COLO829 (cell line): ENCODE measurements at places on chromosomes 12 and 14.

DNA sequence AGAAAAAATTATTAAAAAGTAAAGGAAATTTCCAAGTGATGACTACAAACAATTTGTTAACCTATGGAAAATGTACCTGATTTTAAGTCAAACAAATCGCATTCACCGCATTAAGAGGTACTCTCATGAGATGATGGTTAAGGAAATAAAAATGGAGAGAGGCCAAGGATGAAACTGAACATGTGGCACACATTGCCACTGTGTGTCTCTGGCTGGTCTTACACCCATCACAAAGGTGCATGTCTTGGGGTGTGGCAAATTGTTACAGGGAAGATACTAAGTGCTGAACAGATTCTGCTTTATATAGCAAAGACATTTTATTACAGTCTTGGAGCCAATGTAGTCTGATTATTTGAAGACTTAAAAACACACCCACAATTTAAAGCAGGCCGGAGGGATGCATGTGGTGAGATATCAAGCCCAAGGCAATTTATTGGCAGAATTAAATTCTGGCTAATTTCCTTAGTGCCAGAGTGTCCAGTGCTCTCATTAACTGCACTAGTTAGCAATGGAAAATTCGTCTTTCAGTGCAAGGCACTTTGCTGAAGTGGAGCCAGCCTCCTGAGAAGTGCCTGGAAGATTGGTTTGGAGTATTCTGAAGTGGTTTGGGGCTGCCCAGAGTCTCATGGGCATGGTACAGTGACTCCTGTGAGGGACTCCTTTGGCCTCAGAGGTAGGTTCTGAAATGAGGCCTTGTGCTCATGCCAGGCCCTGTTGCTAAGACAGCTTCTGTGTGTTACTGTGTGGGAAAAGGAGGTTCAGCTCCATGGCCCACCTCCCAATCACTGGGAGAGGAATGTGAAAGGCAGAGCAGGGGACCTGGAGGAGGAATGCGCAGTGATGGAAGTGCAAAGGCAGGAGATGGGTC, 166.9 kb downstream of the BRMS1L start:
- DNase-seq: no peak

DNA sequence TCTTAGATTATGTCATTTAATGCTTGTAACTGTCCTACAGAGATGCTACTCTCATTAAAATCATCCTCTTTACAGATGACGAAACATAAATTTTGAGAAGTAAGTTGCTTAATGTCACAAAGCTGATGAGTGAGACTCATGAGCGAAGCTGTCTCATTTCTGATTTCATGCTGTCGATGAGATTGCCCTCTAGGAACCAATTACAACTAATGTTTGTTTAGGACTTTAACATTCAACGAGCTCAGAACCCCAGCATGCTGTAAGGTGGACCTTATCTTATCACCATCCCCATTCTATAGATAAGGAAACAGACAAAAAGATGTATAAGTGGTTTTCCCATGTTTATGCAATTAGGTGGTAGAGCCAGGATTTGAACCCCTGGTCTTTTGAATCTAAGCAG, 23.1 kb downstream of the BHLHE41 start:
- no peak for DNase-seq

GRCh38 chr14:93005838-93006237, 82.9 kb downstream of the CHGA start:
- DNase-seq: no peak

DNA sequence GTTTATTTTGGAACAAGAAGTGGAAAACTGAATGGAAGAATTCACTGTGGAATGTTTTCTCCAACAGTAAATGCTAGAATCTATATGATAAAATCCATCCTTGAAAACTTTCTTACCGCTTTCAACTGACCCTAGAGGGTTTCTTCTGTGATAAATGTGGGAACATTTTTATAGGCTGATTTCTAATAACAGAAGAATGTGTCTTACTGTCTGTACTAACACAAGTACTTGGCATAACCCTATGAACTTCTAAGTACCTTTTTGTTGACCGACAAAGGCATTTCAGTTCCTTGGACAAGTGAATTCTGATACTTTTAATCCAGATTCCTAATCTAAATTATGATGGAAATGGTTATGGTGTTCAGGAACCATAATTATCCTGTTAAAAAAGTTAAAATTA, 1109.7 kb upstream of the FLRT2 start:
- no peak for DNase-seq

GRCh38 chr14:28061006-28061405, 705.6 kb upstream of the FOXG1 start:
- no peak for DNase-seq

DNA sequence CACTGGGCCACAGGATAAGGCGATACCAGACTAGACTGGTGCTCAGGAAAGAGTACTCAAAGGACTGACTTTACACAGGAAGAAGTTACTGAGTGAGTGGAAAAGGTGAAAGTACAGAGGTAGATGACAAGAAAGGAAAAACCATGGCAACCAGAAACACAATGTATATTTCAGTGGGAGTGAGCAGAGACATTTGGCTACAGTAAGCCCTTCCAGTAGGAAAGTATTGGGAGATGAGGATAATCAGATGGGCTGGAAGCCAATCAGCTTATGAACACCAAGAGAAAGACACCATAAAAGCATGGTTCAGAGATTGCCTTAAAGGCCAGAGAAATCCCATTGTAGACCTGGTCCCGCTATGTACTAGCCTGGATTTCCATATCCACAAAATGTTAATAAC, 51.6 kb downstream of the TMTC1 start:
- DNase-seq: no peak

GRCh38 chr12:121812320-121812871, 8.6 kb downstream of the SETD1B start:
- DNase-seq: no peak

DNA sequence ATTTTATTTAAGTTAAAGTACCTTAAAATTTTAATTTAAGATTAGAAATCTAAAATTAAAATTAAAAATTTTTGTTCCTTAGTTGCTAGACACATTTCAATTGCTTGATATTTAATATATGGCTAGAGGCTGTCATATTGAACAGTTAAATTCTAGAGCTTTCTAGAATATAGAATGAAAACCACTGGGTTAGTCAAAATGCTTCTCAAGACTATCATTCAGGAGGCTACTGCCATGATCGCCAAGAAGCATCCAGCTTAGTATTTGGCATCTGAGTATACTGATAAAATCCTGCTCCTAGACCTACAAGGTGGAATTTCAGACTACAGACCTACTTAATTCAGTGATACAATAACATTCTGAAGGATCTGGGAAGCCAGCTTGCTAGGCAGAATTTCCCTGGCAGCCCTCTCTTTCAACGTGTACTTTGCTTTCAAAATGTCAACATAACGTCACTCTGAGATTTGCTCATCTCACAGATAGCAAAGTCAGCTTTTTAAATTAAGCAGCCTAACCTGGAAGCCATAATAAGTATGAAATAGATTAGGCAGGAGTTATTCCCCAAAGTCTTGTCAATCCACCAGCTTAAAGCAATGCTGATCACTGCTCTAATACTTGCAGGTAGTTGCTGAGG, 525.8 kb downstream of the FSCB start:
- DNase-seq: no peak

- DNase-seq: no peak
These were observed 85.7 kb upstream of the GPR68 start for GRCh38 chr14:91330096-91330696.

DNA sequence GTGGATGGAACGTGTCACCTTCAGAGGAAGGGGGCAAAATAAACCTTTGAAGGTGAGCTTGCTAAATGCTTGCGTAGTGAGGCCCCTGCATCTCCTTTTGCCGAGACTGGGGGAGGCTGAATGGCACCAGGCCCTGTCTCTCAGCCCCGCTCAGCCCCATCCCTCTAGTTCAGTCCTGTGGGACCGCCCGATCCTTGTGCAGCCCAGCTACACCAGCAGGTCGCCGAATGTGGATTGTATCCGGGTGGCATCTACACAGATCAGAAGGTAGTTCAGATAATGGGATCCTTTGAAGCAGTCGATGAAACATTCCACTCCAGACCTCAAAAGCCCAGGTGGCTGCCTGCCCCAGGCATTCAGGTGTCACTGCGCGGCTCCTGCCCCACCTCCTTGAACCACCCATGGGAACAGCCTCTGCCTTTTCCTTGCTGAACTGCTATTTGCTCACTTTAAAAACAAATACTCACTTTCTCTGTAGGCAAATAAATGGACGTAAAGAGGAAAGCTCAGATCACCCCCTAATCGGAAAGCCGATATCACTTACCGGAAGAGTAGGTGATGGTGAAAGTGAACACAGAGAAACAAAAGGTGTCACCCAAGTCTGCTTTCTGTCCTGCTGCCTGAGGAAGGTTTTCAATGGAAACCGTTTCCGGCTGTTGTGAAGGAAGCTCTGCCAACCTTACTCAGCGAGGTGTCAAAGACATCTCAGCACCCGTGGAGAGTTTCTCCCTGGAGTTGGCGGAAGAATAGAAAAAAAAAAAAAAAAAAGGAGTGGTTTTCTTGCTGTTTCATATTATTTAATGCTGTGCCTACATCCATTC, 100.3 kb upstream of the NCOR2 start:
- no peak for DNase-seq

DNA sequence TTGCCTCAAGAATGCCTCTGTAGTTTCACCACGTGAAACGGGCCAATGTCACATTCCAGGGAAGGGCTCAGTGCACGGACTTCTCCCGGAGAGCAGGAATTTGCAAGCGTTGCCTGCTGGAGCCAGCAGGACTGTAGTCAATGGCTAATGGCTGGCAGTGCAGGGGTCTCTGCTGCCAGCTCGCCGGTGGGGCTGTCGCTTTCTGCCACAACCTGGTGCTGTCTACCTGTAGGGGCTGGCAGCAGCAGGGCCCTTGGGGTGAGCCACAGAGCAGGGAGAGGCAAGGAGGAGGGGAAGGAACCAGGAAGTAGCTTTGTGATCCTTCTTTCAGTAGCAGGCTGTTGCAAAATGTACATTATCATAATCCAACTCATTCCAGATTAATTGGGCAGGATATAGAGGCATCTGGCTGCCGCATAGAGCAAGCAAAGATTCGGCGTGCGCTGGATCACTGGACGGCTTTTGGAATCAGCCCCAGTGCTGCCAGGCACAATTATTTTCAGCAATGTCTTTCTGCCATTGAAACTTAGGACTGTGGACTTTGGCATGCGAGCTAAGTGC, 114.1 kb downstream of the PAPOLA start:
- DNase-seq: no peak

DNA sequence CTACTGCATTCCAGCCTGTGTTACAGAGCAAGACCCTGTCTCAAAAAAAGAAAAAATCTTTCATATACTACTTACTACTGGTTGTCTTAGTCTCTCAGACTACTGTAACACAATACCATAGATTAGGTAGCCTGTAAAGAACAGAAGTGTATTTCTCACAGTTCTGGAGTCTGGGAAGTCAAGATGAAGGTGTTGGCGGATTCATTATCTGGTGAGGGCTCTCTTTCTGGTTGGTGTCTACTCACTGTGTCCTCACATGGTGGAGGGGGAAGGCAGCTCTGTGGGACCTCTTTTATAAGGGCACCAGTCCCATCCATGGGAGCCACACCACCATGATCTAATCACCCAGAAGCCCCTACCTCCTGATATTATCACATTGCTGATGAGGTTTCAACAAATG, 14.4 kb downstream of the WDR20 start:
- no peak for DNase-seq

GRCh38 chr12:2198005-2198501, 145.3 kb downstream of the CACNA1C start:
- DNase-seq: peak; percentile 20

DNA sequence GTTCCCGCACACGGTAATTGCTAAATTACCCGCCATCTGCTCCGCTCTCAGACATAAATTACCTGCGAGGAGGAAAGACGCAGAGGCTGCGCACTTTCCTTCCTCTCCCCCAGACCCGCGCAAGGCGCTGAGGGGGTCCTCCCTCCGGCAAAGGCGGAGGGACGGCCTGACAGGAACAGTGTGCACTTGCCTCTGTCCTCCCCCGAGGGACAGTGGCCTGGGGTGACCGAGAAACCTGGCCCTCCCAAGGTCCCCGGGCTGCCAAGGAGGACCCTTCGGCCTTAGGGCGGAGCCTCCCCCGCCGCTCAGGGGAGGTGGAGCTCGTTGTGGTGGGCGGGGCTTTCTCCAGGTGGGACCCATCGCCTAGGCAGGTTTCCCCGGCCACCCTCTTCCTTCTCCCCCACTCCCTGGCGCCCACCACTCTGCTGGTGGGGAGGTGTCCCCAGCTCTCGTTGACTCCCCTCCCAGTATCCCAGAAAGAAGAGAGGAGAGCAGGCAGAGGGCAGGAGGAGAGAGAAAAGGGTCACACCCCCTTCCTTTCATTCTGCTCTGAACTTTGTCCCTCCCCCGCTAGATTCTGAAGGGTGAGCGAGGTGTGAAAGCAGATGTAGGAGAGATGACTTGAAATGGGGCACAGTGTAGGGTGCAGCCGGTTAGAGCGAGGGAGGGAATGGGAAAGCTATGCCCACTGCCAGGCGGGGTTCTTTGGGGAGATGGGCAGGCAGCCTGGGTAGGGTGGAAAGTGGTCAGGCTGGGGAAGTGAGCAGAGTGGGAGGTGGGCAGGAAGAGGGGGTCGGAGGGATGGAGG, 11.4 kb upstream of the CALCOCO1 start:
- no peak for DNase-seq

GRCh38 chr14:96782436-96782835, 14.7 kb upstream of the VRK1 start:
- no peak for DNase-seq

DNA sequence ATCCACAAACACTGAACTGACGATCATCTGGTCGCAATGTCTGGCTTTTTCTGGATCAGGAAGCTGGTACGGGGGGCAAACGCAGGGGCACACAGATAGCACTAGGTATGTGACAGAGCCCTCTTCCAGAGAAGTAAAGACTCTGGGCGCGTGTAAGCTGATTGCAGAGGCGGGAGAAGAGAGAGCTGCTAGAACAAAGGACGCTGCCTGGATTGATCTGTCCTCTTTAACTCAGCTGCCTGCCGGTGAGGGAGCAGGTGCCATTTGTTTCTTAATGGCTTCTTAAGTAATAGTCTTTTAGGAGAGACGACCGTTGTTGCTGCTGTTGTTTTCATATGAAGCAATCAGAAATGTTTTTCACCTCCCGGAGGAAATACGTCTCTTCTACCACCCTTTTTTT, 77.3 kb downstream of the GLT1D1 start:
- no peak for DNase-seq

GRCh38 chr14:61477712-61478462, 156.5 kb downstream of the PRKCH start:
- DNase-seq: no peak

- no peak for DNase-seq
These were observed 52.7 kb upstream of the PZP start for GRCh38 chr12:9260931-9261330.

GRCh38 chr12:48996794-48997718, 2.1 kb downstream of the DDN start:
- DNase-seq: no peak

GRCh38 chr12:18676996-18677588, 60.7 kb downstream of the PLCZ1 start:
- no peak for DNase-seq
